ENCODE measurements at places on chromosomes 7 and 10.

GRCh38 chr7:97081521-97082300, 35.8 kb upstream of the SDHAF3 start:
- DNase-seq, result no peak

GRCh38 chr10:129754211-129755050, 209.6 kb downstream of the EBF3 start:
- DNase-seq, result peak; percentile 5

DNA sequence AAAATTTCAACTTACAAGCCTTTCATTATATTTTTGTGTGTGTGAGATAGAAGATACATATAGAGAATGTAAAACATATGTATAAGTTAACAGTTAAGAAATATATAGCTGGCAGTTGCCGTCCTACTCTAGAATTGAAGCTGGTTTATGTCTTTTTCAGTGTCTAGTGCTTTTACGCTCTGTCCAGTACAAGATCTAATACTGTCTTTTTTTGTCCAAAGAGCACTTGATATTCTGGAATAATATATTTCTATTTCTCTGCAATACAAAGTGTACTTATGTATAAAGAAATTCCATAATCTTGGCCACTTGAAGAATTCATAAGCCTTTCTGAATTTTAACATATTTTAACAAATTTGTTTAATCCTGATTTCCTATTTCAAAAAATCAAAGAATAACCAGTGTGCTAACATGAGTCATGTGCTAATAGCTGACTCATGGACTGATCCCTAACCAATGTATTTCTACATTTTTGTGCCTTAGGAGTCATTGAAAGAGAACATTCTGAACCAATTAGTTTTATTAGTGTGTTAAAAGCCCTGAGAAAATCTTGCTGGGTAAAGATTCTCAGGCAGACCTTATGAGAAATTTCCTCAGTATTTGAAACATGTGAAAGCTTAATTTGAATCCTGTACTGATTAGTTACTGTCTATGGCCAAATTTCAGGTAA, 73.2 kb upstream of the CCAR1 start:
- DNase-seq, result no peak

DNA sequence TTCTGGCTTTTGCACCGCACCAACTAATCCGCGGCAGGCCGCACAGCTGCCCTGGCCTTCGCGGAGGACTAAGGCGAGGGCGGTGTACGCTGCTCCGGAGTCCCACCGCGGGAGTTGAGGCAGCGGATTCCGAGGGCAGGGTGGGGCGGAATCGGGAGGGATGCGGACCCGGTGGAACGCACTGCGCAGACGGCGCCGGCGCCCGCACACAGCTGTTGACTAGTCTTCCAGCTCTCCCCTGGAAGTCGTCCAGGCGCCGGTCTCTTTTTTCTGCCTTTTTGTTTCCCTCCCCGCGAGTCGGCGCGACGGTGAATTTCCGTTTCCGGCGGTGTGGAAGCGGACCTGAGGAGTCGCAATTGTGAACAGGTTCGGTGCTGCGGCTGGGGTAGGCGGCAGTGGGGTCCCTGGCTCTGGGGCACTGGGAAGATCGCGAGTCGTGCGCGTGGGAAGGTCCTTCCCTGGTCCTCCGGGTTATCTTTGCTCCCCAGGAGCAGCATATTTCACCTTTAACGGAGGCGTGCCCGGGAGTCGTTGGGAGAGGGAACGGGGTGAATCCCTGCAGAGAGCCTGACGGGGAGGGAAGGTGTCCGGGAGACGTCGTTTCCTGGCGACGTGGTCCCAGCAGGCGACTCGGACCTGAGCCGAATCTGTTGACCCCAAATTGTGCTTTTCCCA, at the start of gene ASAH2B:
Gene ASAH2B (plus strand): TSS at position 319 of the 675 bp plus-strand sequence. CDS start 5,195 bp downstream, outside the sequence.
- peak; percentile 42 for DNase-seq

DNA sequence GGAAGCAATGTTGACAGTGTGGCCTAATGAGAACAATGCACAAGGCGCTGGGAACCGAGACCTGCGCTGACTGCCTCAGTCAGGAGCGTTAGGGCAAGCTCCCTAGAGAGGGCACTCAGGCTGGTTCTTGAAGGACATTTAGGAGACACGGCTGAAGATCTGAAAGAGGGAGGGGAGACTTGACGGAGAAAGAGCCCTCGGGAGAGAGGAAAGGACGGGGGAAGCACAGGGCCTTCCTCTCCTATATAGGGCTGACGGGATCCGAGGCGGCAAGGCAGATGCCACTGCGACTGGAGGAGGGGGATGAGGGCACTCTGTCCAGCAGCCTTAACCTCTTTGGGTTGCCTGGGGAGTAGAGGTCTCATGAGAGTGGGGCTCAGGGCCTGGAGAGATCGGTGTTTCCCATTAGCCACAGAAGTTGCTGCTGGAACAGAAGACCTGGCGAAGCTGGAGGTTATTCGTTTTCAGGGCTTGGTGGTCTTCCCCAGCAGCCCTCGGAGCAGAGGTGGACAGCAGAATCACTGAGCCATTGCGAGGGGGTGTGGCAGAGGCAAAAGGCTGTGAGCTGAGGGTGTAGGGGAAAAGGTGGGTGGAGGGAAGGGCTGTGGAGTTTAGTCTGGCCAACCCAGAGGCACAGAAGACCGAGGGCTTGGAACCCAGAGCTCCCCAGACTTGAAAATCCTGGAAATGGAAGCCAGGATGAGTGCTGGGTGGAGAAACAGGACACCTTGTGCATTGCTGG, 36.0 kb downstream of the CLEC2L start:
- DNase-seq, result no peak

DNA sequence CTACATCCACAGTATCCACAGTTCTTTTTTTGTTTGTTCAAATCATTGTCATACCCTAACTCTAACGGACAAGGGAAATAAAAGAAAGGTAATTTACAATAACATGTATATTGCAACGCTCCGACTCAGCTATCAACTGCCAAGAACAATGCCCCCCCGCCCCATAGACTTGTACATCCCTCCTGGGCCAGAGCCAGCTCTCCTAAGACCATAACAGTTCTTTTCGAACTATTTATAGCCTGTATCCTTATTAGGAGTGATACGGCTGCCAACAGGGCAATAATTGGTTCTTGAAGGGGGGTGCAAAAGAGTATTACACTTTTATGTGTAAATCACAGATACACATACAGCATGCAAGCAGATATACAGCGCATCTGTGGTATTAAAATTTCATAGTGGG, 495.7 kb downstream of the GALNT17 start:
- no peak for DNase-seq

- no peak for DNase-seq
Measured at GRCh38 chr10:57222603-57223002, 861.5 kb upstream of the ZWINT start.

- DNase-seq, result no peak
Measured at GRCh38 chr7:88001744-88002530, 67.9 kb downstream of the ADAM22 start.

- no peak for DNase-seq
Measured at GRCh38 chr10:15168291-15168785, at the start of gene NMT2. Gene NMT2, minus strand, starts transcription at chr10:15168693. Its CDS starts 81 bp downstream, at chr10:15168612.

- no peak for DNase-seq
Measured at GRCh38 chr7:158958618-158959017, 102.3 kb downstream of the DYNC2I1 start.

DNA sequence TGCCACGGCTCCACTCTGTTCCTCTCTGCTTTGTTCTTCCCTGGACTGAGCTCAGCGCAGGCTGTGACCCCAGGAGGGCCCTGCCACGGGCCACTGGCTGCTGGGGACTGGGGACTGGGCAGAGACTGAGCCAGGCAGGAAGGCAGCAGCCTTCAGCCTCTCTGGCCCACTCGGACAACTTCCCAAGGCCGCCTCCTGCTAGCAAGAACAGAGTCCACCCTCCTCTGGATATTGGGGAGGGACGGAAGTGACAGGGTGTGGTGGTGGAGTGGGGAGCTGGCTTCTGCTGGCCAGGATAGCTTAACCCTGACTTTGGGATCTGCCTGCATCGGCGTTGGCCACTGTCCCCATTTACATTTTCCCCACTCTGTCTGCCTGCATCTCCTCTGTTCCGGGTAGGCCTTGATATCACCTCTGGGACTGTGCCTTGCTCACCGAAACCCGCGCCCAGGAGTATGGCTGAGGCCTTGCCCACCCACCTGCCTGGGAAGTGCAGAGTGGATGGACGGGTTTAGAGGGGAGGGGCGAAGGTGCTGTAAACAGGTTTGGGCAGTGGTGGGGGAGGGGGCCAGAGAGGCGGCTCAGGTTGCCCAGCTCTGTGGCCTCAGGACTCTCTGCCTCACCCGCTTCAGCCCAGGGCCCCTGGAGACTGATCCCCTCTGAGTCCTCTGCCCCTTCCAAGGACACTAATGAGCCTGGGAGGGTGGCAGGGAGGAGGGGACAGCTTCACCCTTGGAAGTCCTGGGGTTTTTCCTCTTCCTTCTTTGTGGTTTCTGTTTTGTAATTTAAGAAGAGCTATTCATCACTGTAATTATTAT, 1.2 kb downstream of the CLDN4 start:
- DNase-seq, result no peak

DNA sequence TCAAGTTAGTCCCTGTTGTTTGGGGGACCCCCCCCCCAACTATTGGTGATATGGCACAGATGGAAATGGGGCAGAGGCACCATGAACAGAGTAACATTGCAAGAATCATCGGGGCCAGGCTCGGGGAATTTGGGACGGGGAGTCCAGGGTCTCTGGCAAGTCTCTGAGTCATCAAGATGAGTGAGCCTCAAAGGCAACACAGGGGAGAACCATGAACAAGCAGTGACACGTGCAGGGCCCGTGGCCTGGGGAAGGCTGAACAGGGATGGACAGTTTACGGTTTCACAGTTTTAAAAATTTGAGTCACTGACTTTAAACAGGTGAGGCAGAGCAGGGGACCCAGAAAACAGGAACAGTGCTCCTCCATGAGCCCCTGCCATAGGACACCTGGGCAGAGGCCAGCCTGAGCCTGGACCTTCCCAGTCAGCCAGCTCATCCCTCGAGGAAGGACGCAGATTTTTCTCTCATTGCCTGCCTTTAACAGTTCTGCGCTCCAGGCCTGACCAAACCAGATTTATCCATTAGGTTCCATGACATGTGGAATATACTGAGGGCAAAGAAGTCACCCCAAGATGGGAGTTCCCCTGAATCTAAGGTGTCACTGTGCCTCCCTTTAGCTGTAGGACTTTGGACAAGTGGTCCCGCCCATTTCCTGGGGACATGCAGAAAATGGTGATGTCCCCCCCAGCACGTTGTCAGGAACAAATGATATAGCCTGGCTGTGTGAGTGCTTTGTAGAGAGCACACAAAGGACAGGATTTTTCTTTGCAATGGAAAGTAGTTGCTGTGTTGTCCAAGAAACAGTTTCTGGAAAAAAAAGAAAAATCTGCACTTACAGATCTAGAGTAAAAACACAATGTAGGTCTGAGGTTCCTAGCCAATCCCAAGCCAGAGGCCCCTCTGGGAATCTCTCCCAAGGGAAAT, 23.8 kb downstream of the CHST15 start:
- no peak for DNase-seq

- DNase-seq, result no peak
Measured at GRCh38 chr7:21850531-21851285, 95.0 kb downstream of the CDCA7L start.

DNA sequence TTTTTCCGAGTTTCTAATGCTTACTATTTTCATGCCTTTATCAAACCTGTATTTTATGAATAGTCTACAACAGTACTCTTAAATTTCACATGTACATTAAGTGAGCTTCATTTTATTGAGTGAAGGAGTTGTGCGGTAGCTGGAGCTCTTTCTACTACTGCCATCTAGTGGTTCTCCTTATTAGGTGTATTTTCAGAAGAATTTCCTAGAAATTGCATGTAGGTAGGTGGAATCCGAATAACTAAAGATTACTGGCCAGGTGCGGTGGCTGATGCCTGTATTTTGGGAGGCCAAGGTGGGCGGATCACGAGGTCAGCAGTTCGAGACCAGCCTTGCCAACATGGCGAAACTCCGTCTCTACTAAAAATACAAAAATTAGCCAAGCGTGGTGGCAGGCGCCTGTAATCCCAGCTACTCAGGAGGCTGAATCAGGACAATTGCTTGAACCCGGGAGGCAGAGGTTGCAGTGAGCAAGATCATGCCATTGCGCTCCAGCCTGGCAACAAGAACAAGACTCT, 38.3 kb downstream of the LRRC72 start:
- DNase-seq, result no peak

GRCh38 chr7:123916240-123916724, 8.8 kb upstream of the SPAM1 start:
- no peak for DNase-seq

GRCh38 chr7:93882468-93882867, 8.1 kb downstream of the TFPI2 start:
- DNase-seq, result no peak

DNA sequence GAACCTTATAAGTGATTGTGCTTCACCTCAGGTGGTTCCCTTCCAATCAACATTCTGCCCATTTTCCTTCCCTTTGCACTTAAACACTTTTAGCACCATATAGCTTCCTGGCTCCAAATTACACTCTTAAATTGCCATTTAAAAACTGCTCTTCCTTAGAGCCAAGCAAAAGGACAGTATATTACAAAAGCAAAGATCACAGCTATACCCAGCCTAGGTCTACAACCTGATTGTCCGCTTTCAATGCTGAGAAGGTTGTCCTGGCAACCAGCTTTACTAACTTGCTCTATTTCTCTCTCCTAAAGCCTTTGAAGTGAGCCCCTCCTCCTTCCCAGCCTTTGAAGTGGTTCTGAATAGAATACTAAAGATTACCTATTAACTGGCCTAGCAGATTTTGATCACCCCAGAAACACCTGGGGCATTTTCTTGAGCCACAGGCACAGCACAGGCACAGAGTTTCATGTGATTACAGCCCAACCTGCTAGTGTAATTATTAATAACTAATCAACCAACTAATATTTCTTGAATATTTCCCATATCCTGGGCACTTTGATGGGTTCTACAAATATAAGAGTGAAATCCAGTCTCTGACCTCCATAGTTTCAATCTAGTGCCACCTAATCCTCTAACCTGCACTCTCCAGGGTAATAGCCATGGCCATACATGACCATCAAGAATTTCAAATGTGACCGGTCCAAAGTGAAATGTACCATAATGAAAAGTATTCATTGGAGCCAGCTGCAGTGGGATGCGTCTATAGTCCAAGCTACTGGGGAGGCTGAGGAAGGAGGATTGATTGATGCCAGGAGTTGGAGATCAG, 63.6 kb upstream of the TRIM24 start:
- DNase-seq, result no peak

DNA sequence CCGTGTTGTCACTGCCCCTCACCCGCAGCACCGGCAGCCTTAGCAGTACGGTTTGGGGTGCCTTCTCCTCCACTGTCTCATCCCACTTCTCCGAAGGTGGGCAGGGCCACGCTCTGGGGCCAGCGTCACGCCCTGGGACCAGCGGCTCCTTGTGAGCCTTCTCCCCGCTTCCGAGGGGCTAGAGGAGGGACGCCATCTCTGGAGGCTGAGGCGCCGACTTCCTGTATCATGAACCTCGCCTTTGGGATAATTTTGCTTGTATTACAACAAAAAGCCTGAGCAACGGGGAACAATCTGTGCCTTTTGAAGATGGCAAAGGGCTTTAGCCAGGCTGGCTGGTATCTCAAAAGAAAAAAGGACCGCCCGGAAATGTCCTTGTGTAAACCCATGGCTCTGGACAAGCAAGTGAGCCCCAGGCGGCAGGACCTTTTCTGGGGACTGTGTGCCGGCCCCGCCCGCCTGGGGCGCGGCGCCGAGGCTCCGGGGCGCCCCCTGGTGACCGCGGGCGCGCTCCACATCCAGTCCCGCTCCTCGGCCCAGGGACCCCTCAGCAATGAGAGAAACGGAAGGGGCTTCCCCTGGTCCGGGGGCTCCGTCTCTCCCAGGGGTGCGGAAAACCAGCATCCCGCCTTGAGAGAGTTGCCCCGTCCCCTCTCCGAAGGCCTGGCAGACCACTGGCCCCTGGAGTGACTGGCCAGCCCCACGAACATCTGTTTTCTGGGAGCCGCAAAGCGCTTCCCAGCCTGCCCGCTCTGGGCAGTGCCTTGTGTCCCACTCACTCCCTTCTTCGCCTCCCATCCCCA, 3.8 kb downstream of the DEPP1 start:
- peak; percentile 44 for DNase-seq

Data from CD8-positive, alpha-beta T cell (primary cell).